ENCODE measurements at places on chromosomes 12 and 14.

DNA sequence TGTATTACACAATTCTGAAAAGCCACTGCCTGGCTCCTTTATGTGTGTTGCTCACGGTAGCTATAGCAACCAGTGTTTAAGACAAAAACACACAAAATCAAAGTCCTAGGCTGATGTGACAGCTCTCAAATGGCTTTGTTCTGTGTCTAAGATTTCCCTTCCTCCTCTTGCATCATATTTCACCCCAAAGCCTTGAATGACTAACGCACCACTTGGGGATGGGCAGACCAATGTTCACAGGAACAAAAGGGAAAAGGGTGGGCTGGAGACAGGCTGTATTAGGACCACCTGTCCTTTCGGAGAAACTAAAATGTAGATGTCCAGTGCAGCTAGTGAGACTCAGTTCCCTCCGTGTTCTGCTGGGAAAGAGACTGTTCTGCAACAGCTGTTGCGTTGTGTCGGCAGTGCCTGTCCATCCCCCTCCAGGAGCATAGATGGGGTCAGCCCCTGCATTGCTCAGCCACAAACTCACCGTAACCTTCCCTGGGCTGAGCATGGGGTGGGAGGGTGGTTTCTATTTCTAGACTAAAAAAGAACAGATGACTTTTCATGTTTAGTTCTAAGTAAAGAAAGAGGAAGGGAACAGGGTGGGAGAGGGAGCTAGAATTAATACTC, 26.8 kb upstream of the DAAM1 start:
- peak; percentile 14 for DNase-seq

GRCh38 chr12:11731455-11731854, 82.0 kb downstream of the ETV6 start:
- DNase-seq: peak; percentile 35

GRCh38 chr12:88453323-88453722, 126.9 kb downstream of the KITLG start:
- DNase-seq: no peak

DNA sequence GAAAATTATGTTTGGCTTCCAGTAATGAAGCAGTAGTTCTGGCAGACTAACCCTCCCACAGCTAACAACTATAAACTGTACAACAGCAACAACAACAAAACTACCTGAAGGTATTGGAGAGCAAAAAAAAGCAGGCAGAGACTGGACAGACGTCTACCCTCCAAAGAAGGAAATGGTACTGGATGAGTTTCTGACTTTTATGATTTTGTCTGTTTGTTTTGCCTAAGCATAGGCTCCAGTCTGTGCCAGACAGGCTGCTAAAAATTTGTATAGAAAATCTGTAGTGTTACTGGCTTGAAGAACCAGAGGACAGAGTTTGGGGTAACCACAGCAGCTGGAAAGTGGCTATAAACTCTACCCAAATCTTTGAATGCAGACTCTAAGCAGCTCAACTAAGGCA, 131.3 kb downstream of the SLC25A47 start:
- no peak for DNase-seq

GRCh38 chr14:32102152-32102787, 25.2 kb downstream of the ARHGAP5 start:
- DNase-seq: no peak

DNA sequence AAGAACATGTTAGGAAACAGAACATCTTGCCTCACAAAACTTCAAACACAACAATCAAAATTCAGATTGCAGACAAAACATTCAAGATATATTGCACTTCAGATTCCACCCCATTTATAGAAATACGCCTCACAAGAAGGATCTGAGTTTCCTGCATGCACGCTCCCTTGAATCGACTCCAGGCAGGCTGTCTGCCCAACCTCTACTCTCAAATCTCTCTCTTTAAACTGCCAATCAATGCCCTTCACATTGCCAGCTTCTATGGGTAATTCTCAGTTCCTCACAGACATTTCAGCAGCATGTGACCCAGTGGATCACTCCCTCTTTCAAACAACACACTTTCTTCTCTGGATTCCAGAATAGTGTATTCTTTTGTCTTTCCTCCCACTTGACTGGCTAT, 184.1 kb downstream of the PRKD1 start:
- DNase-seq: peak; percentile 38

DNA sequence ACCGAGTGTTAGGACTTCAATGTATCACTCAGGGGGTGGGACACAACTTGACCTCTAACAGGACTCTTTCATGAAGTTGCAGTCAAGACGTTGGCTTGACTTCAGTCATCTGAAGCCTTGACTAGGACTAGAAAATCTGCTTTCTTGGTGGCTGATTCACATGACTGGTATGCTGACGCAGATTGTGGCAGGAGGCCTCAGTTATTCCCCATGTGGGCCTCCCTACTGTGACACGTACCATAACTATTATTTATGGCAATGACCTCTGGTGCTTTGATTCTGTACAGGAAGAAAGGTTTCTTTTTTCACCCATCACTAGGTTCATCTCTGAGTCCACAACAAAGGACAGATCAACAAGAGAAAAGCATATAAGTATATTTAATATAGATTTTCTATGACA, 270.4 kb downstream of the NEDD1 start:
- no peak for DNase-seq

DNA sequence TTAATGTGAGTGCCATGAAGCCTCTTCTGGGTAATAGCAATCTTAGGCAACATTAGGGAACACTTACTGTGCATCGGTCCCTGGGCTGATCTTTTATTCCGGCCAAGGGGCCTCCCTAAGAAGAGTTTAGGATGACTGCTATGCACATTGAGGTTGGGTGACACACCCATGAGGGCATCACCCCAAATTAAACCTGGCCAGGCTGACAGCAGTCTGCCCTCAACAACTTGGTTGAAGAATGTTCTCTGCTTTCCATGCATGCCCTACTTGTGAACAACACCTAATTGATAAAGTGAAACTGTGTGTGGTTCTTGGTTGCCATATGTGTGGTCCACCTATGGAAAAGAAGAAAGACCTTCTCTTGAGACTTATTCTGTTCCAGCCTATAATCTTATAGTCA, 1098.0 kb downstream of the BCL11B start:
- DNase-seq: no peak

GRCh38 chr12:31586728-31587127, 4.2 kb downstream of the DENND5B start:
- no peak for DNase-seq

GRCh38 chr12:4653257-4653656, 4.3 kb downstream of the NDUFA9 start:
- no peak for DNase-seq

DNA sequence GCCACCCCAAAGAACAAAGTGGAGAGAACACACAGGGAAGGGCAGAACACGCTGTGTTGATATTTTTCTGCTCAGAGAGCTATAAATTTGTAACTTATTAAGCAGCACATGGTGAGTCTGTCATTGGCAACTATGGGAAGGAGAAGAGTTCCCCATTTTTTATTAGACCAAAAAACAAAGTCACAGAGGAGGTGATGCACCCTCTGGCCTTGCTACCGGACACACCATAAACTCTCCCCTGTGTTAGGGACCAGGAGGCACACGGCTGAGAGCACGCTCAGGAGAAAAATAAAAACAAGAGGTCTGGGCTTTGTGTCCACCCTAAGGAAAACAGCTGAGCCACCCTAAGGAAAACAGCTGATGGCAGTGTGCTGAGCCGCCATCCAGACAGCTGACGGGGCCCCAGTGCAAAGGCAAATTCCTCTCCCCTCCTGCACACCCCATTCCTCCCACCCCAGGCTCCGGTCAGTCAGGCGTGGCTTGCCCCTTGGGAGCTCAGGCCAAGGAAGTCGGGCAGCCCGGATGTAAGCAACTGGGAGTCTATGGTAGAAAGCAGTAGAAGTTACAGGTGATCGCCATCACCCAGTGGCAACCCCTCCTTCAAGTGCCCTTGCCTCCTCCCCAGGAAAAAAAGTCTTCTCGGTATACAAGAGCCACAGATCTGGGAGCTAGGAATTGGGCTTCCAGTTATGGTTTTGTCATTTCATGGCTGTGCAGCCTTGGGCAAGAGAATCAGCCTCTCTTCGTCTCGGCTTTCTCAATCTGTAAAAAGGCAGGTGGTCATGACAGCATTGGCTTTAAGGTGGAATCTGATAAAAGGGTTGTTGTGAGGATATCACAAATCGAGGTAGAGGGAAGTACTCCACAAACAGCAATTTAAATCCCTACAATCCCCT, 2.4 kb downstream of the PXN start:
- no peak for DNase-seq

DNA sequence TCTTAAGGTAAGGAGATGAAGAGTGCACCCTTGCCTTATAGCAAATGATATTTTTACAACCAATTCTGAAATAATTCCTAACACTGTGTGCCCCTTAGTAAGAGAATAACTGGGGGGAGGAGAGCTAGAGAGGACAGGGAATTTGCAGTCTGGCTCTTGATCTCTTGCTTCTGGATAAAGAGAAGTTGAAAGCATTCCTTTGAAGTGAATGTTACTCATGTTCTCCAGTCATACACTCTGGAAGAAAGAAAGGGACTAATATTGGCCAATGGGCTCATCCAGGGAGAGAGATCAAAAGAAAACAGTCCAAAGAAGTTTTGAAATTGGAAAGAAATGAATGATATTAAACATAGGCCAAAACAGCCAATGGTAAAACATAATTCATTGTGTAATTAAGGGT, 25.3 kb downstream of the C12orf75 start:
- no peak for DNase-seq

- no peak for DNase-seq
These were observed 176.6 kb downstream of the TTC7B start for GRCh38 chr14:90639641-90640040.

DNA sequence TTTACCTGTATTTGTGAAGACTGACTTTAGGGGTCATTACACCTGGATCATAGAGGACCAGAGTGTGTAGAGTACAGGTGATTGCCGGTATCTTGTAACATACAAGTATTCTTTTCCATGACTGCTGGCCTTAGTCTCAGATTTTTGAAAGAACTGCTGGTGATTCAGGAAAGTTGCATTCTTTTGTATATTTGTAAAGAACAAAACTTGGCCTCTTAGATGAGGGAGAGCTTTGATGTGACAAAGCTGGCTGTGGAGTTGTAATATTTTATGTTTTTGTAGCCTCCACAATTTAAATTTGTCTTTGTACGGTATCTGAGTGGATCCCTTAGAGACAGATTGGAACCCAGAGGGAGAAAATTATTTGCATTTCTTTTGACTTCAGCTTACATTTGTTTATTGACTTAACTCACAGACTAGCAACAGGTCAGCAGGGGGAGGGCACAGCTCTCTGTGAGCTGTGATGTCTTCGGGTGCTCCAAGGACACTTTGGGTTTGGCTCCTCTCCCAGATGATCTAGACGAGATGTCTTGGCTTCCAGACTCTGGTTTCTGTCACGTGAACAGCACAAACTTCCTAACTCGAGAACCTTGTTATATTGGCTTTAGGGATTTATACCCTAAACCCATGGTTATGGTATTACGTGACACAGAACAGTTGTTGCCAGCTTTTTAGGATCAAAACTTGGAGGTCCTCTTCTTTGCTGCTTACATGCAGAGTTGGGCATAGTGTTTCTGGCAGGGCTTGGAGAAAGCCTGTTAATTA, 65.9 kb downstream of the DAAM1 start:
- peak; percentile 34 for DNase-seq

GRCh38 chr14:99325591-99325990, 53.6 kb upstream of the BCL11B start:
- no peak for DNase-seq

GRCh38 chr14:58731465-58732293, 93.9 kb downstream of the DACT1 start:
- peak; percentile 75 for DNase-seq

- peak; percentile 50 for DNase-seq
These were observed 40.5 kb upstream of the KCNA5 start for GRCh38 chr12:5003025-5003666.

GRCh38 chr12:47882781-47883546, 21.8 kb downstream of the VDR start:
- DNase-seq: no peak

- no peak for DNase-seq
These were observed 37.5 kb downstream of the ACACB start for GRCh38 chr12:109153821-109154441.

DNA sequence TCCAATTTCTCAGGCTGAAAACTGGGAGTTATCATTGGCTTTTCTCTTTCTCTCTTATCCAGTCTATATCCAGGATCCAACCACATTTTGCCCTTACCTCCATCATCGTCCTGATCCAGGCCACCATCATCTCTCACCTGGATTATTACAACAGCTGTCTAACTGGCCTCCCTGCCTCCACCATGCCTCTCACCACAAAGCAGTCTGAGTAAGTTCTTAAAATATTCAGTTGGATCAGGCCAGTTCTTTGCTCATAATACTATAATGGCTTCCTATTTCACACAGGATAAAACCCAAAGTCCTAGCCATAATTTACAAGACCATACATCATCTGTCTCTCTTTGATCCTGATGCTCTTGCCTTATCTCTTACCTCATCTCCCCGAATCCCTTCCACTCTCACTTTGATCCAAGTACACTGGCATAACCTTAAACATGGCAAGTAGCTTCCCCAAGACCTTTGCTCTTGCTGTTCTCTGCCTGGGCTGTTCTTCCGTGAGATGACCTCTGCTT, 133.4 kb upstream of the RAP1B start:
- no peak for DNase-seq

DNA sequence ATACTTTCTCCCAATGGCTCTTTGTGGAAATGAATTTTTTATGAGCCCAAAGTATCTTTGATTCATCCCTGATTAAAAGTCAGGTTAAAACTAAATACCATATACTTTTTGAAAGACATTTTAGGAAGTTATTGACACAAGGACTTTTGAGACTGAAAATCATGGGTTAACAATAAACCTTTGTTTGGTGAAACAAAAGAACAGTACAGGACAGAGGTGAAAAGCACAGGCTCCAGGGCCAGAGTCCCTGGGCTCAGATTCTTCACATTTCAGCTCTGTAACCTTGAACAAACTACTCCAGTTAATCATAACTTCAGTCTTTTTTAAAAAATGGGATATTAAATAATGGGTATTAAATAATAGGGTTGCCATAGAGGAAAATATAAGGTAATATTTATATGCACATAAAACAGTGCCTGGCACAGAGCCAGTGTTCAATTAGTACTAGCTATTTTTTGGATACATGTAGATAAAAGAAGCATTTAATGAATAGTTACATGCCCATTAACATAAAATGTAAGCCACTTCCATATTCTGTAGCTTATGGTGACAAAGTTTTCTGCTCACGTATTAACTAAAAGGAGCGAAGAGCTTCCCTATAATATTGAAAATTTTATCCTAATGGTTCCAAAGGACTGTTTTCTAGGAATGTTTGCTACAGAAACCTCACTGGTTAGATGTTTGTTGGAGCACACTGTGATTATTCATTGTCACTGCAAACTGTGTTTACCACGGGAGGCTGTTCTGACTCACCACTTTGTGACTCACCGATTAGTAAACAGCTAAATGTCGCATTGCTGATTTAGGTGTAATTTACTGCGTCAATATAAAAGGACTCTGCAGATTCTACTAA, 255.4 kb downstream of the DAD1 start:
- DNase-seq: peak; percentile 67

DNA sequence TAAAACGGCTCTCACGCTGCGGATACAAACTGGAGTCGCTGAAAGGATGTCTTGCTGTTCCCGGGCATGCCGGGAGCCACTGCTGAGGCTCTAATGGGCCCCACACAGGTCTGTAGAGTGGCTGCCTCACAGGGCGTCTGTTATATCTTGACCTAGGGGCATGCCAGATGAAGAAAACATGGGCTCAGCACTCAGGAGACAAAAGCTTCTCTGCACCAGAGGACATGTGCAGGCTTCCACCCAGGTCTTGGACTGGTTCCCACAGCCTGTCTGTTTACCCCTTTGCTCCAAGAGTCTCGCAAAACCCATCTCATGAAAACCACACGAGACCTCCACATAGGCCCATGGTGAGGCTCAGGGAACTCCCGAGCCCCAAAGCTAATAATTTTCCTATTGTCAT, 134.2 kb downstream of the RPS29 start:
- DNase-seq: no peak

- no peak for DNase-seq
These were observed 33.7 kb upstream of the PPP2R5C start for GRCh38 chr14:101727611-101728366.

All from A673 (cell line).